D341Med (cell line): ENCODE measurements at places on chromosomes 5 and 9.
A peak's percentile ranks its signal among the peaks of the same experiment; 100 is the strongest.

- DNase-seq: no peak
These were observed 1.7 kb downstream of the SRD5A1 start for GRCh38 chr5:6634788-6635430.

GRCh38 chr5:160312960-160313727, 780 bp upstream of the CCNJL start:
- no peak for DNase-seq

DNA sequence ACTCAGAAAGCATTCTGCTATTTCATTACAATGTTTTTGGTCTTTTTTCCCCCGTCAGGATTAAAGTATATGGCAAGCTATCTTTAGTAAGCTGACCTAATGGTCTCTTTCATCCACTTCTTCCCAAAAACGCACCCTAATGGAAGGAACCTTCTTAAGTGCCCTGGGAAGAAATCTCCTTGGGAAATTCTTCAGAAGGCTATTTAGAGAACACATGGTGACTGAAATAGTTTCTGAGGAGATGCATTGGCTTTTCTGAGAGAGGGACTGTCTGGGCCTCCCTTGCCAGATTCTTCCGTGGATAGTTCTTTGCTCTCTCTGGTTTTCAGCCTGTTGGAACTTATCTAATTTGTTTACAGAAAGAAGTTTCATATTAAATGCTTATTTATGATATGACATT, 524.1 kb upstream of the MEF2C start:
- DNase-seq: no peak

DNA sequence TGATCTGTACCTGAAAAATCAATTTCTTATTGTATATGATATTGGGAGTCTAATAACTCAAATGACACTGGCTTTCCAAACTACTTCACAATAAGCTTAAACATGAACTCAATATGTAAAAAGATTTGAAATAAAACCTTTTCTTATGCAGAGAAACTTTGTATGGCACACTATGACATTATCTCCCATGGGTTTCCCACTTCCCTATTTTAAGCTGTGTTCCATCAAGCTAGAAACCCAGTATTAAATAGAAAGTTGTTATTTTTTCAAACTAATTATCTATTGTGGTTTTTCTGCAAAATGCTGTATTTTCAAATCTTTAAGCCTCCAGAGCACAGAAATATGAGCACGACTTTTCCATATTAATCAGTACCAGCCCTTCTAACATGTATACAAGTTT, 174.7 kb downstream of the NFIB start:
- DNase-seq: no peak

GRCh38 chr5:164071671-164072070, 566.3 kb downstream of the MAT2B start:
- no peak for DNase-seq

- DNase-seq: no peak
These were observed 521.7 kb downstream of the RAB3C start for GRCh38 chr5:59104400-59105127.

DNA sequence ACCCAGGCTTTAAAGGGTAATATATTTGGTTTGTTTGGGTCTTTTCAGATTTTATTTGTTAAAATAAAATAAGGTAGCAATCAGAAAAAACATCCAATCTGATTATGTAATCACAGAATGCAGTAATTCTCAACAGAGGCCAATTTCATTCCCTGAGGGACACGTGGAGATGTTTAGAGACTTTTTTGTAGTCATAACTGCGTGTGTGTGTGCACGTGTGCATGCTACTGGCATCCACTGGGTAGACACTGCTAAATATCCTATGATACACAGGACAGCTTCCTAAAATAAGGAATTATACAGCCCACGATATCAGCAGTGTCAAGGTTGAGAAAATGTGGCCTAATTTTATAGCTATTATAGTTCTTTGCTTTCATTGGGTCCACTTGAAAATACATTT, 180.8 kb upstream of the KLF9 start:
- no peak for DNase-seq

- DNase-seq: peak; percentile 56
These were observed 28.2 kb upstream of the CPLX2 start for GRCh38 chr5:175842951-175843793.

DNA sequence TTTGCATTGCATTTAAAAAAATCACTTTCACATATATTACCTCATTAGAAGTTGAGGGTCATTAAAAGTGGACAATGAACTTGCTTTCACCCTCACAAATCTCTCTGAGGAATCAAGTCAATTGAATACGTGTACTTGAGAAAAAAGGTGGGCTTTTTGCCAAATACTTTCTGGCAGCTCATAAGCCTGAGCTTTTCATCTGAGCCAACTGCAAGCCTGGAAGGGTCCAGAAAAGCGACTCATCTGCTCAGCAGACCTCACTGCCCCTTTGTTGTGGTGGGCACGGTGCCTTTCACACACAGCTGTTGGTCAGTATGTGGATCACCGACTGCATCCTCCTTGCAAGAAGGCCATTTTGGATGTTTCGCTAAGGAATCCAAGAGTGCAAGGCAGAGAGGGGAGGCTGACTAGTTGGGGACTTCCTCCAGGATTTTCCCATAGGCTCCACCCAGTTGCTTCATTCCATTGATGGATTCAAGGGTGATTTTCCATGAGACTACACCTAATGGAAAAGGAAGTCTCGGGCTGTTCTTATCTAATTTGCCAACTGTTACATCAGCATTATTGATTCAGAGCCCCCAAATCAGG, 564.7 kb downstream of the PDE4D start:
- no peak for DNase-seq

DNA sequence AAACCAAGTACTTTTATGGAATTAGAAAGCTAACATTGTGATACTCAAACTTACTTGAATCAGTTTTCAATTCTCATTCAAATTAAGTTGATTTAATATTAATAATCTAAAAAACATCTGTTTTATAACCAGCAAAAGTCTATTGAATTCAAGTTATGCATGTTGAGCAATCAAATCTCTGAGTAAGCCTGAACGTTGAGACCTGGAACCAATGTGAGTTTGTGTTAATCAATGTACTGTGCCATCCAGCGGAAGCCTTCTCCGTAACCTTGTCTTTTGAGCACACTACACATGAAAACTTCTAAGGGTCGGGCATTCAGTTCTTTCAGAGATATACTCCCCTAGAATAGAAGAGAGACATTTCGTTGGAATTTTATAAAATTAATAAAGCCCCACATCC, 25.9 kb downstream of the SAR1B start:
- DNase-seq: no peak

- DNase-seq: no peak
These were observed at the start of gene ERAP2 for GRCh38 chr5:96876292-96876850. TSS of gene ERAP2 (plus strand) at chr5:96876500. CDS start at chr5:96879686, 3,186 bp downstream.

- DNase-seq: no peak
These were observed 153.3 kb upstream of the SLC12A2 start for GRCh38 chr5:127930311-127930710.

DNA sequence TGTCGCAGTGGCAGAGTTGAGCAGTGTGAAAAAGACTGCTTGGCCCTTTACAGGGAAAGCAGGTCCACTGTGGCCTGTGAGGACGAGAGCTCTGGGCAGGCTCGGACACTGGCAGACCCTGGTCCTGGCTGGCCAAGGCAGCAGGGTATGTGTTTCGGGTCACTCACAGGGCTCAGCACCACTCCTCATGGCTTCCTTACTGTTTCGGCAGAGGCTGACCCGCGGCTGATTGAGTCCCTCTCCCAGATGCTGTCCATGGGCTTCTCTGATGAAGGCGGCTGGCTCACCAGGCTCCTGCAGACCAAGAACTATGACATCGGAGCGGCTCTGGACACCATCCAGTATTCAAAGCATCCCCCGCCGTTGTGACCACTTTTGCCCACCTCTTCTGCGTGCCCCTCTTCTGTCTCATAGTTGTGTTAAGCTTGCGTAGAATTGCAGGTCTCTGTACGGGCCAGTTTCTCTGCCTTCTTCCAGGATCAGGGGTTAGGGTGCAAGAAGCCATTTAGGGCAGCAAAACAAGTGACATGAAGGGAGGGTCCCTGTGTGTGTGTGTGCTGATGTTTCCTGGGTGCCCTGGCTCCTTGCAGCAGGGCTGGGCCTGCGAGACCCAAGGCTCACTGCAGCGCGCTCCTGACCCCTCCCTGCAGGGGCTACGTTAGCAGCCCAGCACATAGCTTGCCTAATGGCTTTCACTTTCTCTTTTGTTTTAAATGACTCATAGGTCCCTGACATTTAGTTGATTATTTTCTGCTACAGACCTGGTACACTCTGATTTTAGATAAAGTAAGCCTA, 15.7 kb downstream of the SQSTM1 start:
- no peak for DNase-seq

DNA sequence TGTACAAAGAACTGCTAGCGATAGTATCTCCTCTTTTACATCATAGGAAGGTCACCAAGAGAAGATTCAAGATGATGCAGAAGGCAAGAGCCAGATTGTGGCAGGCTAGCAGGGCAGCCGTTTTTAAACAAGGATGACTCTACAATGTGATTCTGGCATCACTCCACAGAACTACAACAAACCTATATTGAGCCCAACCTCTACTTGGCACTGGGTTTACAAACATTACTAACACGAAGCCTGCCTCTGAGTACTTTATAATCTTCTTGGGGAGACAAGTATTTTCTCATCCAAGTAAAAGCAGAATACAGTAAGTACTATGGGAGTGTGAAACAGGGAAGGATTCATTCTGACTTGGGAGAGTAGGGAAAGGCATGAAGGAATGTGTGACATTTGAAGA, 448.6 kb downstream of the ZNF608 start:
- no peak for DNase-seq

DNA sequence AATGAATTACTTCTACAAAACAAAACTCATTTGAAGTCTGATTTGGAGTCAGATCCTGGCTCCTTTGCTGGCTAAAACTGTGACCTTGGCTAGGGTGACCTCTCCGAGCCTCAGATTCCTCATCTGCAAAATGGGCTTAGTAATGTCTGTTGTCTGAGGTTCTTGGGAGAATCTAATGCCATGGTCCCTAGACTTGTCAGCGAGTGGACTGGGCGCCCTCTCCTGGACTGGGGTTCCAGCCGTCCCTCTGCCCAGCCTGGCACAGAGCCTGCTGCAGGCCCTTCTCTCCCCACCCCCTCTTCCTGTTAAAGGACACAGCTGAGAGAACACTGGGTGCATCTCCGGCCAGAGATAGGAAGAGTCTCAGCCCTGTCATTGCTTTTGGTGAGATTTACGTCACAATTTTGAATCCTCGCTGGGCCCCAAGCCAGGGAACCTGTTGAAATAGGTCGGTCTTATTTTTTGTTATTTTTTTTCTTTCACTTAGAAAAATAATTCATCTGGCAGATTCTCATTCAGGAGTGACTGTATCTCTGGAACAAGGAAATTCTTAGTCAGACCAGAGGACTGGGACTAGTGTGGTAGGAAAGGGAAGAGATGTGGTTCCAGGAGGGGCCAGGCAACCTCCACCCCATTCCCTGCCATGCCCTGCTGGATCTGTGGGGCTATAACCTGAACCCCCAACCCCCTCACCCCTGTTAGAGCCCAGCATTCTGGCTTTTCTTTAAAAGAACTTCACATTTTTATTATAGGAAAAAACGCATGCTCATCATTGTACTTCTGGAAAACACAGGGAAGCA, 48.2 kb upstream of the RPL26L1 start:
- DNase-seq: peak; percentile 49

GRCh38 chr5:163460562-163461171, at the start of gene HMMR:
TSS of gene HMMR (plus strand) at chr5:163460632. CDS start at chr5:163460693, 61 bp downstream.
- peak; percentile 38 for DNase-seq

- no peak for DNase-seq
These were observed 155.4 kb downstream of the FSTL4 start for GRCh38 chr5:133456933-133457402.

- DNase-seq: peak; percentile 9
These were observed 52.6 kb downstream of the IPPK start for GRCh38 chr9:92617195-92617813.

- DNase-seq: no peak
These were observed 80.9 kb downstream of the PRR16 start for GRCh38 chr5:120545007-120545406.

GRCh38 chr5:123545506-123545905, 33.5 kb downstream of the CSNK1G3 start:
- peak; percentile 47 for DNase-seq

DNA sequence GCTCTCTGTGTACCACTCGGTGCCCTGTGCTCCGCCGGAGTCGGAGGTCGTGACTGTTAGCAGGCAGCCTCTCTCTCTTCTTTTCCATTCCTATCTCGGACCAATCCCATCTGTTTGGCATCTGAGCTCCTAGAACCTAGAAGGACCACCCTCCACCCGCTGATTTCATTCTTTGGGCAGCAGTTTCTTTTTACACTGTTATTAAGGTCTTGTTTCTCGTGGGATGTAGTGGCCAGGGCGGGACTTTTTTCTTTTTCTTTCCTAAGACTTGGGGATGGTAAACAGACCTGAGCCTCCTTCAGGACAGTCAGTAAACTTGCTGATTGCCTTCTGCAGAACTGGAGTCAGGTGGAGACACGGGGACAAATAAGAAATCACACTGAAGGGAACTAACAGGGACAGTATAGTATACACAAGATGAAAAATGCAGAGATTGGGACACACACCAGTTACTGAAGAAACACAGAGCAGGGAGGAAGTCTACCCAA, 500 bp downstream of the URM1 start:
- DNase-seq: no peak

GRCh38 chr5:98753507-98753906, 20.0 kb upstream of the RGMB start:
- DNase-seq: no peak

DNA sequence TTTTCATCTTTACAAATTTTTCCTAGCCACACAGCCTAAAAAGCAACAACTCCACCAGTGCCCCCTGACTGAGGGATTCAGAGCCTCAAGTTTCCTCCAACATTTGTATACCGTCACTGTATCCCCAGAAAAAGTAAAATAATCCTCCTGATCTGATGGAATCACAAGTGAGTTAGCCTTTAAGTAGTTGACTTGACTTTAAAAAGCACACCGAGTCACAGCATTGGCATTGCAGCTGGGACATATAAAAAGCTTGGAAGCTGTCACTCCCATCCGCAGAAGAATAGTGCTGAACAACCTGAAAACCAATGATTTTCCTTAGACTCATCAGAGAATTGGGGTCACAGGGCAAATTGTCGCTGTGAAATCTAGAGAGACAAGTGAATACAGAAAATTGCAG, 41.6 kb upstream of the FBN2 start:
- DNase-seq: no peak

DNA sequence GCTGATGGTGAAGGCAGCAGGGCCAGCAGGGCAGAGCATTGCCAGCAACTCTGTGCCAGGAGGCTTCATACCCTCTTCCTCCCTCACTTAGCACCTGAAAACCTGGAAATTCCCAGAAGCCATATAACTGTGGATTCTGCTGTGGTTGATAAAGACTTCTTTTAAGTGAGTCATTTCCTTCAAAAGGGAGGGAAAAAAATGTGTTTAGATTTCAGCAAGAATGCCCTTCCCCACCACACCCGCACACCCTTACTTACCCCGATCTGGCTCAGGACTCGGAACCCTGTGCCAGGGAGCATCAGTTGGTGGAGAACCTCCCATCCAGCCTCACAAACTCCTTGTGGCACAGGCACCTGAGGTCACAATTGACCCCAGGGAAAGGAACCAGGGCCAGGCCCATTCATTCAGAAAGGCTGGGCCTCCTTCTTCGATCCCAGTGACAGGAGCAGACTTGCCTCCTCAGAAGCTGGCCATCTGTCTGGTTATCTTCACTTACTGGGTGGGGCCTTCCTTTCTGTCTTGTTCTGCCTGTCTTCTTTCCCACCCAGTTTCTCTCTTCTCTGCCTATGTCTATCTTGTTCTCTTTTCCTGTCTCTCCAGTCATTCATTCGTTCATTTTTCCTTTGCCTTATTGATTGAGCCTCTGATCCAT, 62.6 kb downstream of the PLAC8L1 start:
- no peak for DNase-seq

GRCh38 chr5:102772273-102772672, 17.2 kb downstream of the PAM start:
- no peak for DNase-seq
